ENCODE measurements at places on chromosomes 4 and X.

DNA sequence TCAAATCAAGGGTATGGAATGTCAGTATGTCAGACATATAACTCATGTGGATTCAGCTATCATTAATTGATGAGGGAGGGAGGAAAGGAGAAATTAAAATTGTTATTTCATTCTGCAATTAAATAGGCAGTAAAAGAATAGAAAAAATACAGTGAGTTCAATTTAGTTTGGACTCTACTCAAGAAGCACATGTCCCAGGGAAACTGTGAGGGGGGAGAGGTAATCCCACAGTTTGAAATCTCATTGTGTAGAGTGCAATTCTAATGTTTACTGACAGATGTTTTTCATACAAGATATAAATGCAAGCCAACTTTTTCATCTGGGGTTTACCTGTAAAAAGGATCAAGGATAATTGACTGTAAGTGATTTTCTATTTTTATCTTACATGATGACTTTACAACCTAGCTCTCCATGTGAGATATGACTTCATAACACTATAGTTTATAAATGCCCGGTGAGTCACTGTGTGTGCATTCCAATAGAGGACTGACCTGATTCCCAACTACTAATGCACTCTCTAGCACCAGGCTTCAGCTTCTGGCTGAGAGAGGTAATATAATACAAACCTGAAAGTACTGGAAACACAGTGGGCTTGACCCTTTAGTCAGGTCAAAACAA is 35.2 kb upstream of the SCD5 start:
- DNase-seq, result no peak

DNA sequence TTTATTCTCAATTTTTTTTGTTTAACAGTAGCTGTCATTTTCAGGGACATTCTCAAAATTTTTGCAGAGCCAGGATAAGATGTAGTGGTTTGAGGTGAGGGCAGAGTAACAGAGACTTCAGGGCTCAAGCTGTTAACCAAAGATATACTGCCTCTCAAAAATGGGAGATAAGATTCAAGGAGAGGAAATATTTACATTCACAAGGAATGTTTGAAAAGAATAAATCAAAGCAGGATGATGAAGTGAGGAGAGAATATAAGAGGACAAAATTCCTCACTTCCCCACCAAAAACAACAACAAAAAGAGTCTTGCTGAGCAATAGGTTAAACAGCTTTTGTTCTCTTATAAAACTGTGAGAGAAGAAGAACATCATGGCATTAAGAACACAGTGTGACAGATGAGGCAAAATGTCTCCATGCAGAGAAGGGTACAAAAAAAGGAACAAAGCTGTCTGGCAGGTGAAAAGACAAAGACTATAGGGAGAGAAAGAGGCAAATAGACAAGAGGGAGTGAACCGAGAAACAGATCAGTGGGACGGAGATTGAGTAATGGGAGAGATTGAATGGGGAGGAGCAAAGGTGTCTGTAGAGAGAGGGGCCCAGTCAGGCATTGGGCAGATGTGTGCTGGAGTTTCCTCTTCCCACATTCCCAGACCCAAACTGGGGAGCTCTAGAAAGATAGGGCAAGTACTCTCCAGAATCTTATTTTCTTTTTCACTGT is 106.1 kb upstream of the TMEM150C start:
- DNase-seq, result no peak

GRCh38 chrX:33415459-33415858 is 204.1 kb upstream of the DMD start:
- DNase-seq, result no peak

- DNase-seq, result no peak
Observed at GRCh38 chr4:26786916-26787315, 73.7 kb upstream of the STIM2 start.

- DNase-seq, result no peak
Observed at GRCh38 chrX:130055103-130055502, 55.2 kb downstream of the ELF4 start.

GRCh38 chr4:75781305-75781704 is 56.9 kb downstream of the USO1 start:
- no peak for DNase-seq

- no peak for DNase-seq
Observed at GRCh38 chrX:22248401-22248800, 24.3 kb upstream of the CBLL2 start.

GRCh38 chr4:177558995-177559394 is 116.8 kb upstream of the AGA start:
- no peak for DNase-seq

DNA sequence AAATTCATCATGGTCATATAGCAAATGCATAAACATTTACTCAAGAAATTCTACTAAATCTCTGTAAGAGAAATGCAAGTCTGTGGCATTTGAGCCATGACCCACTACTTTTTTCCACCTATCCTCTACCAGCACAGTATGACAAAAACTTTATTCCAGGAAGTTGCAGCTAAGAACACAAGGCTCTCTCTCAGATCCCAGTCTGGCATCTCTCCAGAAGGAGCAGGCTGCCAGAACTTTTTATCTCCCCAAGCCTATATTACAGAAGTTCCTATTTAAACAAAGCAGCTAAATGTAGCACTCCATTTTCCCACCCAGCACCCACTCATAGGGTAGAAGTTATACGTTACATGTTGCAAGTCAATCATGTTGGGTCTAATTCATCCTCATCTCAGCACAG is 49.3 kb upstream of the EPGN start:
- no peak for DNase-seq

- no peak for DNase-seq
Observed at GRCh38 chrX:150258463-150259430, 104.4 kb upstream of the MAMLD1 start.

GRCh38 chrX:134718966-134719317 is 60.7 kb upstream of the PLAC1 start:
- DNase-seq, result no peak

DNA sequence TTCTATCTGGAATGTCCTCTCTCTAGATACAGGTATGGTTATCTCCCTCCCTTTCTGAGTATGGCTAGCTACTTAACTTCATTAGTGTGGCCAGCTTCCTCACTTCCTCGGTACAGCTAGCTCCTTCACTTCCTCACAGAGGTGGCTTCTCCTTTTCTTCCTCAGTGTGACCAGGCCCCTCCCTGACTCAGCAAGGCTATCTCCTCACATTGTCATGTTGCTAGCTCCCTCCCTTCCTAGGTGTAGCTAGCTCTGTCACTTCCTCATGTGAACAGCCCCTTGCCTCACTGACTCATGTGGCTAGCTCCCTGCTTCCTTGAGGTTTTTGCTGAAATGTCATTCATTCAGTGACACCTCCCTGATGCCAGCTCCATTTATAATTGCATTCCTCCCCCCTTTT is 67.3 kb upstream of the DDIT4L start:
- no peak for DNase-seq

DNA sequence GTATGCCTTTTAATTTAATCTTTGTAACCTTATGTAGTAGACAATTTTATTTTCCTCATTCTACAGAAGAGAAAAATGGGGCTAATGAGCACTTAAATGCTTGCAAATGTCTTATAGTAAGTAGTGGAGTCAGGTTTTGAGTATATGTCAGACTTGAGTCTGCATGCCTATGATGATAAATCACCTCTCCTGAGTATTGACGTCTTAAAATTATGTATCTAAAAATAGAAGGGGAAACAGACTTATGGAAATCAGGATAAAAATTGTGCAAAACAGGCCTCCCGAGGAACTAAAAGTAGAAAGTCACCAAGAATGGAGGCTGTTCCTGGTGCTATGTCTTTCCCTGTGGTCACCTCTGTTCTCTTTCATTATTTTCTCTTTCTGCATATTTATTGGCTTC is 92.7 kb downstream of the STIM2 start:
- DNase-seq, result no peak

DNA sequence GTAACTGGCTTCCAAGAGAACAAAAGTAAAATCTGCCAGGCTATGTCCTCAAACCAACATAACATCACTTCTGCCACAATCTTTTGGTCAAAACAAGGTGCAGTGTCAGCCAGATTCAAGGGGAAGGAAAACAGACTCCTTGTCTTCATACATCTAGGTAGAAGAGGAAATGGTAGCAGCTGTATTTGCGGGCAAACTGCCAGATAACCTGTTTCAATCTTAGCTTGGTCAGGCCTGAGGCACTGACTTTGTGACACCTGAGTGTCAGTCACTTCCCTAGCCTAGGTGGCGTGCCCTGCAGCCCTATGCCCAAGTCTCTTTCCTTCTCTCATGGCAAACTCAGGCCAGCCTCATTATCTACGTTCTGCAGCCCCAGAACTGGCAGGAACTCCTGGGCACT is 146.2 kb upstream of the JADE1 start:
- DNase-seq, result no peak

GRCh38 chr4:112519689-112520597 is 4.0 kb upstream of the NEUROG2 start:
- DNase-seq, result no peak

GRCh38 chr4:3427706-3428446 is 13.9 kb upstream of the HGFAC start:
- DNase-seq, result no peak

DNA sequence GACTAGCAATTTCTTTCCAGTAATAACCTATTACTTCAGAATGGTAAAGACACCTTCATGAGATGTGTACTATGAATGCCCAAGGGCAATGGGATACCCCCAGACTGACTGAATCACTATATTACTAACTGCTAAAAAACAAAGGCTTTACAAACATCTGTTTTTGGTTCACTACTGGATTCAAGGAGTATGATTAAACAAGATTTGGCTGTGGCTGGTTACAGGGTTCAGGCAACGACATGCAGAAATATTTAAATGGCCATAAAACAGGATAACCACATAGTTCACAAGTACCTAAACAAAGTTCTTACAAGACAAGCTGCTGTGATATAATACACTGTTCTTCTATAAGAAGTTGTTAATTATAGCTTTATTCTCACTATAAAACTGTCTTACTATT is 128.2 kb downstream of the FRYL start:
- DNase-seq, result no peak

GRCh38 chrX:32183066-32183465 is 1028.3 kb downstream of the DMD start:
- no peak for DNase-seq
